ENCODE measurements at places on chromosomes 4 and X.

GRCh38 chrX:7746856-7747255, 96.1 kb upstream of the VCX start:
- DNase-seq = no peak

DNA sequence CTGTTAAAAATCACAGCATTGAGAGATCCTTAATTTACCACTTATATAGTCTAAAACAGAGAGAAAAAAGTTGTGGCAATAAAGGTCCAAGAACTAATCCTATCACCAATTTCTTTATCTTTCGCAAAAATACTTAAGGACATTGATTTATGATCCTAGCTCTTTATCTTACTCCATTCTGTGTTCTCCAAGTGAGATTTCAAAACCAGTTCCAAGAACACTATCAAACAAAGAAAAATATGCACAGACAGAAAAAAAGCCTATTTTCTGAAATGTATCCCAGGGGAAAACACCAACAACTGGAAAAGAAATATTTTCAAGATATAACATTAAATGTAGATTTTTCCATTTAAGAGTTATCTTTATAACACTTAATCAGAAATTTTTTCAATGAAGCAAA, 172.8 kb downstream of the APBB2 start:
- no peak for DNase-seq

GRCh38 chr4:41257257-41257901, 651 bp downstream of the UCHL1 start:
- DNase-seq = peak; percentile 42

- no peak for DNase-seq
Observed at GRCh38 chrX:154000051-154000450, 19.7 kb downstream of the IRAK1 start.

DNA sequence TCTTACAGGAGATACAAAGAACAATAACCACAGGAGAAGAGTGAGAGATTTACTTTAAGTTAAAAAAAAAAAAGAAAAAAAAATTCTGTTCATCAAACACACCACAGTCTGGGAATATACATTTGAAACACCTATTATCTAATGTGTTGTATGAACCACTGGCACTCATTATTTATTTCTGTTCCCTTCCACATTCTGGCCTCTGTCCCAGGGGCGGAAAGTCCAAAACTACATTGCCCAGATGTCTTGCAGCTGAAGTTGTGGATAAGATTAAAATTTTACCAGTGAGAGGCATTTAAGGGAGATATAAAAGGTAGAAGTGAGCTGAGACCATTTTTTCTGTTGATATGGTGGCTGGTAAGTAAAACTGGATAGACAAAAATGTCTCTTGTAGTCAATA, 56.2 kb downstream of the SCLT1 start:
- DNase-seq = no peak

DNA sequence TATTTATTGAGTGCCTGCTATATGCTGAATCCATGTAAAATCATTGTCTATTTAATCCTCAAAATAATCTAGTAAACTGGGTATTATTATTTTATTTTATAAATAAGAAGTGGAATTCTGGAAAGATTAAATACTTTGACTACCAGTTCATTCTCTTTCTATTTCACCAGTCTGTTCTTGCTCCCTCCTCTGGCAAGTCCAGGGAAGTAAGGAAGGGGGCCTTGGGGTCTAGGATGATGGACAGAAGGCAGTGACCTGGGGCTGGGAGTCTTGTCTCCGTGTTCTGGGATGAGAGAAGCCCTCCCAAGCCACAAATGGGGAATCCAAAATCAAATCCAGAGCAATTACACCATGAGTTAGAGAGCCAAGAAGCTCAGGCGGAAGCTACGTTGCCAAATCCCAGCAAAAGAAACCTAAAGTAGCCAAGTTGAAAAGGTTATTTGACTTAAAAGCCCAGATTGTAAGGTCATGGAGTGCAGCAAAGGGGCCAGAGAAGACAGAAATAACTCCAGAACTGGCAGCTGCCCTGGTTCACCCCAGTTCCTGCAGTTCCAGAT, 28.3 kb upstream of the PARM1 start:
- no peak for DNase-seq

GRCh38 chr4:138952411-138952810, 63.2 kb upstream of the NOCT start:
- no peak for DNase-seq

GRCh38 chrX:64975491-64975890, 759 bp downstream of the ZC4H2 start:
- no peak for DNase-seq

DNA sequence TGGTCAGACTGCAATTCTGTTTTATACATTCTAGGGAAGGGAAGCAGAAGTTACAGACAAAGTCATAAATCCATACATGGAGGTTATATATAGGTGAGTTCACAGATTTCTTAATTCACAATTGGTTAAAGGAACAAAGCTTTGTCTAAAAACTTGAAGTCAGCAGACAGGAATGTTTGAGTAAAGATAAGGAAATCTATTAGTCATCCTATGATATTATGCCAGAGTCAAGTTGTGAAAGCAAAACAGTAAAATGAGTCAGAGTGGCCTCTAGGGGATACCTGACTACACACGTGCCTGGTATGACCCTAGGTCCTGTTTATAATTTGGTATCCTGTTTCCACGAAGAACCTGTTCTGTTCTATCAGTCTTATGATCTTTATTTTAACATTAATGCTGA, 31.5 kb downstream of the ACTRT1 start:
- DNase-seq = peak; percentile 0

DNA sequence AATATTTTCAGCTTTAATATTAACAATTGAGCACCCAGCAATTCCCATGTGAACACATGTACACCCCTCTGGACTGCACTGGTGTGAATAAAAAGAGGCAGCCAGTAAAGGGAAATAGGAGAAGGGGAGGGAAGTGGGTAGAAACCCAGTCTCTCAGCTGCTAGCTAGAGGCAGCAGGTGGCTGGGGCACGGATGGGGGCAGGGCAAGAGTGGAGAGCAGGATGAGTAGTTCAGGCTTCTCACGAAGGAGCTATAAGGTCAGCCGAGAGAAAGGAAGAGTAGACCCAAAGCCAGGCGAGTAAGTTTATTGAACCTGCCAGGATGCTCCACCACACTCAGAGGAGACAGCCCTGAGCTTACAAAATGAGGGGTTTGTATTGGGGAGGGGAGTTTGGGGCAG, 184.8 kb upstream of the MTMR8 start:
- DNase-seq = no peak

DNA sequence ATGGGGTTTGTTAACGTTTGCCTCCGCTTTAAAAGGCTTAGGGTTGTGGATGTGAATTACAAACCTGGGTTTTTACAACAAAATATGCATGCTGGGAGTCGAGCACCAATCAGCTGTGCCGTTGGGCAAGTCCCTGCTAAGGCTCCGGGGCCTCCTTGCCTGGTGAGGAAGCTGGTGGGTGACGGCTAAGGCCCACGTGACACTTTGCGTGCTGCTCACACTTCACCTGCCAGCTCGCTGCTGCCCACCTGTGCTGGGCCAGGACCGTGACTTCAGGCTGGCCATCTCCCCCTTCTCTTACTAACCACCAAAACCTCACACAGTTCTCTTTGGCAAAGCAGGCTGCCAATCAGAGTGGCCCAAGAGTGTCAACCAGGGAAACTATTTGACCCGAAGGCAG, 178.3 kb downstream of the AFAP1 start:
- no peak for DNase-seq

DNA sequence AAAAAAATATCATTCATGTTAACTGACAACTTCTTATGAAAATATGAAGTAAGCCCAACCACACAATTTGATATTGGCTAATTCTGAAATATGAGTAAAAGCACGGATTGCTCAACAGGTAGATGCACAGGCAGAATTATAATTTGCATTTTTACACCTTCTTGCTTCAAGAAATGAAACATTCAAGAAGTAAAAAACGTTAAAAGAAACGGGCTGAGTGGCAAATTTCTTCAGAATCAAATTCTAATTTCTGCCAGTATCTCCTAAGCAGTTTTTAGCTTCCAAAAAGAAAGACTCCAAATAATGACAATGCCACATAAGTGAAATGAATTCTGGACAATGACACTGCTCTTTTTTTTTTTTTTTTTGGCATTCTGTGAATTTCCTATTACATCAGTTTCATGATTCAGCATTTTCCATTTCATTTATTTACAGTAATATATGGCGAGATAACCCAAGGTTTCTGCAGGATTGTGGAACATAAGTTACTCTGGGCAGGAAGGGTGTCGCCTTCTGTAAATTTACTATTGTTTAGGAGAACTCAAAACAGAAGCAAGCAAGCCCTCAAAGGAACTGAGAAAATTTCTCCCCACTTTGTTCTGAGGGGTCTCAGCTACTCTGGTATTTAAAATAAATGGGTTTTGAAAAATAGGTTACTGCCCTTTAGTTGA, 1.4 kb downstream of the SEL1L3 start:
- no peak for DNase-seq

GRCh38 chr4:112516471-112517066, 589 bp upstream of the NEUROG2 start:
- peak; percentile 75 for DNase-seq

- no peak for DNase-seq
Observed at GRCh38 chrX:7204619-7205018, 56.7 kb upstream of the PUDP start.

DNA sequence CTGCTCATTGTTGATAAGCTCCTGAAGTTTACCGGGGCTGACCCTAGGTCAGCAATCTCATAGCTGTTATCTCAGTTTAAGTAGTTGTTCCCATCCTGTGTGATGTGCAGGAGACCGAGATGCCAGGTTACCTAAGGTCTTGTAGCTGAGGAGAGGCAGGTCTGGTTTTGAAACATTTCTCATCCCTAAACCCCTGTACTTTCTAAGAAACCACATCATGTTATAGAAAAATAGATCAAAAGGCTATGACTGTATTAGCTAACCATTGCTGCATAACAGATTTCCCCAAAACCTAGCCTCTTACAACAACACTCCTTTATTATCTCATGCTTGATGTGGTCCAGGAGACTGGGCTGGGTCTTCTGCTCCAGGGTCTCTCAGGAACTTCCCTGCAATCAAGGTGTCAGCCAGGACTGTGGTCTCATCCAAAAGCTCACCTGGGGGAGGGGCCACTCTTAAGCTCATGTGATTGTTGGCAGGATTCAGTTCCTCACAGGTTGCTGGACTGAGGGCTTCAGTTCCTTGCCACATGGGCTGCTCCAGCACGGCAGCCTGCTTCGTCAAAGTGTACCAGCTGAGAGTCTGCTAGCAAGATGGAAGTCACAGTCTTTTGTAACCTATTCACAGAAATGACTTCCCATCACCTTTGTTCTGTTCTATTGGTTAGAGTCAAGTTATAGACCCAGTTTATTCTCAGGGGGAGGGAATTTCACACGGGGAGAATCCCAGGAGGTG, 60.9 kb upstream of the CLCN4 start:
- DNase-seq = no peak

- no peak for DNase-seq
Observed at GRCh38 chr4:185642907-185643306, 107.6 kb upstream of the PDLIM3 start.

- DNase-seq = no peak
Observed at GRCh38 chrX:68901519-68901918, 72.7 kb downstream of the EFNB1 start.

- DNase-seq = no peak
Observed at GRCh38 chr4:182748949-182749348, 168.2 kb downstream of the DCTD start.

GRCh38 chr4:30616942-30617646, 103.1 kb upstream of the PCDH7 start:
- no peak for DNase-seq

DNA sequence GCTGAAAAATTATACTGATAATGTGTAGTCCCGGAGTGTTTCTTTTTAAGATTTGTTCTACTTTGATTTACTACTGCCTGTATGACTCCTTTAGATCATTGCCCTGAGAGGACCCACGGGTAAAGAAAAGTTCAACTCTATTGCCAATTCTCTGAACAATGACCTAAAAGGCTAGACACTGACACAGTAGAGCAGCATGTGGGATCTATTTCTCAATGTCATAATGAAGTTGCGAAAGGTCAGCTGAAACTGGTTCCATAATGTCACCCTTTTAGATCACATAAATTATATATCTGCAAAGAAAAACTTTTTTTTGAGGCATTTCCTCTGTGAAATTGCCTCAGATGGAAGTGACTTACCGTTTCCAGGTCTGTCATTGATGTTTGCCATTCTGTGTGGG, 67.4 kb downstream of the GLRB start:
- DNase-seq = peak; percentile 3

- no peak for DNase-seq
Observed at GRCh38 chr4:960636-961350, 12.6 kb downstream of the DGKQ start.

DNA sequence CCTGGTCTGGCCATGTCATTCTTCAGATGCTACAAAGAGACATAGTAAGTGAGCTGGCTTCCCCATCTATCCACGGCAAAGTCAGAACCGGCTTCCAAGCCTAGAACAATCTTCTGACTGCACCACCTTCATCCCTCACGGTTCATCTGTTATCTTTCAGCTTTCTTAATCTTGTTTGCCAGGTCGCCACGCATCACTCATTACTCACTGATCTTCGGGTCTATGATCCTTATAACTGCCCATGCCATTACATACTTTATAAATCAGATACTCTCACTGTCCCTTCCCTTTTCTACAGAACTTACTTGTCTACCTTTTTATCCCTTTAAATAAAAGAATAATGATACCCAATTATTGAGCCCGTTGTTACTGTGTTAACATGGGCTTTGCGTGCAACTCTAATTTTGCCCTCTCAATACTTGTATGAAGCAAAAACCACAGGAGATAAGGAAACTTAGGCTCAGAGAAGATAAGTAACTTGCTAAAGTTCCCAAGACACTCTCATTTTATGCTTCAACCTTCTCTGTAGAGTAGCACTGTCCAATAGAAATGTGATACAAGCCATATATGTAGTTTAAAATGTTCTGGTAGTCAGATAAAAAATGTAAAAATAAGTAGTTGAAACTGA, 171.7 kb downstream of the AMELX start:
- no peak for DNase-seq

DNA sequence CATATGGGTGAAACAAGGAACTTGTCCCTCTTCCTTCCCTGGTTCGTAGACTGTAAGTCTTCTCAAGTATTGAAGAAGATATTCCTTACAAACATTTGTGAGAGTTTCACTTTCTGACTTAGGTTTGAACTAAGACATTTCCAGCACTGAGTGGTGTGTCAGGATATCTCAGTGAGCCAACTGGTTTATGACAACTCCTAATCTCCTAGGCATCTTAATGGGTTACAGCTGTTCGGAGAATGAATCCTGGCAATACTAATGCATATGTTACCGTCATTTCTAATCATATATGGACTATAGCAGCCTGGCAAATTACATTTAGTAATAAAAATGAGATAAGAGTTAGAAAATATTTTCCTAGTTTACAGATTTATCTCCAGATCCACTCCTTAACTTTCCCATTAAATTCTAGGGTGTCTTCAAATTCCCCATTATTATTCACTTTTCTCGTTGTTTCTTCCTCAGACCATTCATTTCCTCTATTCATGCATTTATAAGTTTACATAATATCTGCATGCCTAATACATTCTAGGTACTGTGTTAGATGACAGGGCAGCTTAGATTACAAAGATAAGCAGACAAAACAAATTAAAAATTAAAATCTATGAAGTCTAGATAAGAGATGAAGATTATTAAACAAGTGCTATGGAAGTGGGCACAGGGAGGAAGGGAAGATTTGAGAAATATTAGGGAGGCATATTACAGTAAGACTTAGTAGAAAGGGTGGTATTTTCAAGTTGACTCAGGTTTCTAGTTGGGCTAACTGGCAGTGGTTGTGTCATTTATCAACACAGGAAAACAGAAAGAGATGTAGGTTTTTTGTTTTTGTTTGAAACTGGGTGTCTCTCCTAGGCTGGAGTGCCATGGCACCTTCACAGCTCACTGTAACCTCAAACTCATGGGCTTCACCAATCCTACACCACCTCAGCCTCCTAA, 173.9 kb downstream of the WDFY3 start:
- no peak for DNase-seq

All from HuH-7 (cell line).